ENCODE measurements at places on chromosomes 12 and 14. TPM values are rescaled to one million over a fixed set of nuclear protein-coding genes. Genes with fewer than 3 reads are reported as not detected.

Gene CBLN3
- total RNA-seq = 2.8 TPM

DNA sequence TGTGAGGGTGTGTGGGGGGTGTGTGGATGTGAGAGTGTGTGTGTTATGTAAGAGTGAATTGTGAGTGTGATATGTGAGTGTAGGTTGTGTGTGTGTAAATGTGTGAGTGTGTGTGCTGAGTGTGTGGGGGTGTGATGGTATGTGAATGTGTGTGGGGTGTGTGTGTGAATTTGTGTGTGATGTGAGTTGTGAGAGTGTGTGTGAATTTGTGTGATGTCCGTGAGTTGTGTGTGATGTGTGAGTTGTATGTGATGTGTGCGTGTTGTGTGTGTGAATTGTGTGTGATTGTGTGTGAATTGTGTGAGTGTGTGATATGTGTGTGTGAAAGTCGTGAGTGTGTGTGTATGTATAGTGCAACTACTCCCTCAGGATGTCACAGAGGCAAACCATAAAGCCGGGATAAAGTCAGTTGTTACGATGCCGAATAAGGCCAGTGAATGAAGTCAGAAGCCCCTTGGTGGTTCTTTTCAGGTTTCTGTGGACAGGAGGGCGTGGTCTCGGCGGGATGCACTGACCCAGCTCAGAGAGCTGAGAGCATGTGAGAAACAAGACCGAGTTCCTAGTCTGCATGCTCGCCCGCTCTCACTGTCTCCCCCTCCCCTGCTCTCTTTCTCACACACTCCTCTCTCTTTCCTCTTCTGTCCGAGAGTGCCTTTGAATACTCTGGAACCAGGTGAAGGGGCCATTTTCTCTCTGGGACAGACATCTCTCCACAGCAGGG, 71.8 kb upstream of the MAX start:
- ATAC-seq = no peak

Gene ACSM4
- total RNA-seq = not detected

GRCh38 chr14:93975791-93976476, 436 bp downstream of the ASB2 start:
- ATAC-seq = no peak

Gene TUBA1A
- 750 TPM for total RNA-seq

GRCh38 chr14:87013583-87013982, 979.4 kb downstream of the GALC start:
- ATAC-seq = no peak

Gene TMEM121
- total RNA-seq = 3.9 TPM

GRCh38 chr12:81541121-81541520, 218.0 kb downstream of the PPFIA2 start:
- no peak for ATAC-seq

Gene TGFB3
- total RNA-seq = 25.4 TPM

DNA sequence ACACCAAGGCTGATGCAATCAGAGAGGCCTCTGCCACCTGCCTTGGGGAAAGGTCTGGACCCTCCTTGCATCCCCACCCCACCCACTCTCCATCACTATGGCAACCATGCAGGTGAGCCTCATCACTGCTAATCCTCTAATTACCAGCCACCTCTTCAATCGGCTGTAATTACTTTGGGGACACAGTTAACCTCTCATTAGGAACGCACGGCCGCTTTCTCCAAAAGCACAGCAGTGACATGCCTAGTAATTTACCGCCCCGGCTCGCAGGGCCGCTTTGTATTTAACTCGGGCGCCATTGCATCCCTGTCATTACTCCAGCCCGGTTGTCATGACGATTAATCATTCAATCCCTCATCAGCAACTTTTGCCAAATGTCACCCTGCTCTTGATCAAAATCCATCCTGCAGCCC, 36.3 kb upstream of the FAM222A start:
- ATAC-seq = no peak

Gene LRP10
- 257 TPM for total RNA-seq

Gene SPTB
- 0.94 TPM for total RNA-seq

Gene DDX11
- total RNA-seq = 3.6 TPM

DNA sequence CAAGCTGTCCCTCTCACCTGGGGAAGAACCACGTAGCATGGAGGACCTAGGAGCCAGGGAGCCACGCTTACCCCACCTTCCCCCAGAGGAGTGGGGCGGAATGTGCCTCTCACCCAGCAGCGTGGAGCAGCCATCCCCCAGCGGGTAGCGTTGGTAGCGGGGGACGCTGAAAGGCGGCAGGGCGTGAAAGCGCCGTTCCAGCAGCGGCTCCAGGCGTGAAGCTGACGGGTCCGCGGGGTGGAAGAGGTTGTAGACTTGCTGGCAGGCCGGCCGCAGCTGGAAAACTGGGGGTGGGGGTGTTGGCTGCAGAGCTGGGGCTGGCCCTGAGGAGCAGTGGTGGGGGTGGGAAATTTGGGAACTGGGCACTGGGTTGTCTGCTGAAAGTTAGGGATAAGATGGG, 11.9 kb downstream of the ARL6IP4 start:
- no peak for ATAC-seq

Gene PRR4
- 3.2 TPM for total RNA-seq

Gene CMA1
- 0.93 TPM for total RNA-seq

GRCh38 chr14:57785058-57785457, 80.8 kb downstream of the SLC35F4 start:
- ATAC-seq = no peak

DNA sequence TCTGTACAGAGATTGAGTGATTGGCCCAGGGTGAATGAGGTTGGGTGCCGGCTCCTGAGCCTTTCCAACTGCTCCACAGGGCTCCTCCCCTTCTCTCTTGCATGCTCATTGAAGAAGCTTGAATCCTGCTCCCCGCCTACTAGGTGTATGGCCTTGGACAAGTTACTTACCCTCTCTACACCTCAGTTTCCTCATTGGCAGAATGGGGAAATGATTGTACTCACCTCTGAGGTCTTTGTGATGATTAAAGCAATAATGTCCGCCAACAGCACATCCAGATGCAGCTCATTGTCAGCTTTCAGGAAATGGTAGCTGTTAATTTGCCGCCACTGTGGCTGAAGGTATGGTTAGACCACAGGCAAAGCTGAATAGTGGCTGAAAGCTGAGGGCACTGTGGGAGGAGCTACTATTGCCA, 174.1 kb downstream of the CRADD start:
- no peak for ATAC-seq

DNA sequence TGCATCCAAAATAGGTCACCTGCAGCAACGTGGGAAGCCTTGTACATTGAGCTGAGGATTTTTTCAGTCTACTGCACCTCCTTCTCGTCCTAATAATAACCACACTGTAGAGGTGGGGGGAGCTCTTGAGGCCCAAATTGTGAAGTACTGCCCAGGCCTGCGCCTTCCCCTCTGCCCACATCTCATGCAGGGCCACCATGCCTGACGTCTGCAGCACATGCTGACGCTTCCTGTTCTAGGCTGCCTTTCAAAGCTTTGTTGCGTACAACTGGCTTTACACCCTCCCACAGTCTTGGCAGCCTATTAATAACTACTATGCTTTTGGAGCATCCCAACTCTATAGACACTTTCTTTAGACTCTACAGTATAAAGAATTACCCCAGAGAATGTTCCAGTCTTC, 26.5 kb upstream of the TTC7B start:
- no peak for ATAC-seq

- ATAC-seq = no peak
These were observed 18.0 kb downstream of the LRTM2 start for GRCh38 chr12:1838205-1838993.

DNA sequence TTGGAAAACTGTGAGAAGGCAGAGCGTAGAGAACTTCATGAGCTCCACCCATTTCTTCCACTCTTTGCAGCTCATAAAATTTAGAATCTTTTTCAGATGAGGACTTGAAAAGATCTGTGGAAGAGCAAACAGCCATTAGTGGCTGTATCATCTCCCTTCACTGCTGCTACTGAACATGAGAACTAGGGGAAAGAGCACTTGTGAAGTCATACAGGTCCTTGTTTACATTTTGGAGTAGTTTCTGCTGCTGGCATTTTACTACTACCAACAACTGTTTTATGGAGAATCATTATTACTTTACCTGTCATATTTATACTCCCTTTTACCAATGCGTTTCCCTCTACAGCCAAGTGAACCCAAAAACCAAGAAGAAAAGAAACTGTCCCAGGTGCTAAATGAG, 41.0 kb downstream of the RPGRIP1 start:
- no peak for ATAC-seq

DNA sequence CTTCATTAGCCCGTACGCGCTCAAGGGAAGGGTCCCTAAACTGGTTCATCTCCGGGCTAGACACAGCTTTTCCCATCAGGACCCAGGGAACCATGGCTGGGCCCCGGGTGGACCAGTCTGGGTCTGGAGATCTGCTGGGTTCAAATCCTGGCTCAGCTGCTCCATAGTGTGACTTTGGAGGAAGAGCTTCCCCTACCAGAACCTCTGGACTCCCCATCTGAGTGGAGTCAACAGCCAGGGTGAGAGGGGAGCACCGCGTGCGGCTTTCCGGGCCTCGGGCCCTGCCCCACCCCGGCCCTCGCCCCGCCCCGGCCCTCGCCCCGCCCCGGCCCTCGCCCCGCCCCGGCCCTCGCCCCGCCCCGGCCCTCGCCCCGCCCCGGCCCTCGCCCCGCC, 41.2 kb downstream of the BEGAIN start:
- ATAC-seq = peak; percentile 58

Gene WNT1
- total RNA-seq = not detected

- no peak for ATAC-seq
These were observed 8.0 kb downstream of the LRRC74A start for GRCh38 chr14:76834241-76834661.

DNA sequence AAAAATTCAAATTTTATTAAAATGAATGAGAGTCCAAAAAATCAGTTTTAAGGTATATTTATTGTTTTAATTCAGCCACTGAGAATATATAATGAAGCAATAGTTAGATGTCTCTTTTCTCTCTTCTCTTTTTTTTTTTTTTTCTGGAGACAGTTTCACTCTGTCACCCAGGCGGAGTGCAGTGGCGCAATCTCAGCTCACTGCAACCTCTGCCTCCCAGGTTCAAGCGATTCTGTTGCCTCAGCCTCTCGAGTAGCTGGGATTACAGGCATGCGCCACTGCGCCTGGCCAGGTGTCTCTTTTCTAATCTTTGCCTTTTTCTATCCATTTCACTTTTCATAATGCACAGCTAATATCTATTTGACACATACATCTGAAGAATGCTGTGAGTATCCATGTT, 307.1 kb upstream of the RGS6 start:
- ATAC-seq = no peak

- no peak for ATAC-seq
These were observed 36.2 kb upstream of the SGPP1 start for GRCh38 chr14:63764103-63764502.

DNA sequence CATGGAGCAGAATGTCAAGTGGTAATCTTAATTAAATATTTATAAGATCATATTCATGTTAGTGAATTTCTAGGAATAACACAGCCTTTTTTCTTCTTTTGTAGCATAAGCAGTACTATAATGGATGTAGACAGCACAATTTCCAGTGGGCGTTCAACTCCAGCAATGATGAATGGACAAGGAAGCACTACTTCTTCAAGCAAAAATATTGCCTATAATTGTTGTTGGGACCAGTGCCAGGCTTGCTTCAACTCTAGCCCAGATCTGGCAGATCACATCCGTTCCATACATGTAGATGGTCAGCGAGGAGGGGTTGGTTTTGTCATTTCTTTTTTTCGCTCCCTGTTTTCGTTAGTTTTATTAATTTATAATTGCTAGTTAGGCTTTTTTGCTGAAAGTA, 23.1 kb downstream of the AEBP2 start:
- ATAC-seq = no peak

DNA sequence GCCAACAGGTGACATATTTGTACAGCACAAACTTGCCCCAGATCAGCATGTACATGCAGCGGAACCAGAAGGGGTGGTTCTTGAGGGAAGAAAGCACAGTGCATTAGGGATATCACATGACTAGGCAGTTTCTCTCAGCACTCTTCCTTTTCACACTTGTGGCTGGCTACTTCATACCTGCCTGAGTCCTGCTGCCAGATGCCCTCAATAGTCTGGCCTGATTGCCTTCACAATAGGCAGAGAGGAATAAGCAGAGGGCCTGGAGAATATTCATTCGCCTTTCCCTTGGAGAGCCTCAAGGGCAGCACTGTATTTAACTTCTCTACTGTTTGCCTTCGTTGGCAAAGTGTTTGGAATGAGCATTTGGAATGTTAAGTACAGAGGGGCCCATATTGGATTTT, 7.9 kb downstream of the EMG1 start:
- ATAC-seq = no peak

- no peak for ATAC-seq
These were observed 25.0 kb upstream of the NR1H4 start for GRCh38 chr12:100448656-100449055.

Gene ZNF605
- total RNA-seq = 11.8 TPM

Gene CATSPERB
- 1.9 TPM for total RNA-seq

Gene SLC39A2
- total RNA-seq = not detected

GRCh38 chr12:123916729-123917128, 55.9 kb downstream of the CCDC92 start:
- ATAC-seq = no peak

GRCh38 chr14:73245480-73246325, 8.4 kb downstream of the PAPLN start:
- peak; percentile 53 for ATAC-seq

Gene MDGA2
- total RNA-seq = not detected

- peak; percentile 59 for ATAC-seq
These were observed 353 bp downstream of the BAG5 start for GRCh38 chr14:103562179-103562428.

Gene RPL10L
- total RNA-seq = not detected

Gene CLEC4A
- not detected for total RNA-seq

All from gastroesophageal sphincter (tissue), 4 donors.